ENCODE measurements at places on chromosomes 11 and 22.

GRCh38 chr22:21000207-21000986 lies 1.5 kb downstream of the THAP7 start:
- no peak for DNase-seq

DNA sequence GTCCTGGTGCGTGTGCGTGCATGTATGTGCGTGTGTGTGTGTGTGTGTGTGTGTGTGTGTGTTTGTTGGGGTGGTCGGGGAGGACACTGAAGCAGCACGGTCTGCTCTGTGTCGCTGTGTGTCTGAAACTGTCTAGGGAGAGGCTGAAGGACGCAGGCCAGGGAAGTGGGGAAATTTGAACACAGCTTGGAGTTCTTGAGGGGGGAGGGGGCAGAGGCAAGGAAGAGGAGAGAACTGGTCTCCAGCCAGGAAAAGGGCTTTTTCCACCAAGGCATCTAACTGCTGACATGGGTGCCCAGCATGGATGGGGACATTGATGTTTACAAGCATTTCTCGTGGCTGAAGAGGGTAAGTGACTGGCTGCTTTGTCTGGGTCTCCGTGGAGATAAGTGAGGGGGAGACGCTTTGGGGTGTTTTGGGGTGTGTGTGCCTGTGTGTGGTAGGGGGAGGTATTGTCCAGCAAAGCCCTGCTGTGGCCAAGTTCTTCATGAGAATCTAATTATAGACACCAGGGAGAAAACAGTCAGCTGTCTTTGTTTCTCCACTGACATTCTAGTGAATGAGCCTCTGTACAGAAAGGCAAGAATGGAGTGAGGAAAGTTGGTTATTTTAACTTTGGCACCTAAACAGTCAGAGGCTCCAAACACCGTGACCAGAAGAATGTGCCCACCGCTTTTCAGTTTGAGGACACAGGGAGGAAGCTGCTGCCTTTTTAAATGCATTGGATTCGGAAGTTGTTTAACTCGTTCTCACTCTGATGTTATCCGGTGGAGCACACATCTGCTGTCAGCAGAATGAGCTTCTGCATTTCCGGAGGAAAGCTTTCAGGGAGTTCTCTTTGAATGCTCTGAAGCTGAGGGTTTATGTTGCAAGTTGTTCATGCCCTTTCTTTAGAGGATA lies 63.7 kb downstream of the PPFIBP2 start:
- DNase-seq: peak; percentile 73

DNA sequence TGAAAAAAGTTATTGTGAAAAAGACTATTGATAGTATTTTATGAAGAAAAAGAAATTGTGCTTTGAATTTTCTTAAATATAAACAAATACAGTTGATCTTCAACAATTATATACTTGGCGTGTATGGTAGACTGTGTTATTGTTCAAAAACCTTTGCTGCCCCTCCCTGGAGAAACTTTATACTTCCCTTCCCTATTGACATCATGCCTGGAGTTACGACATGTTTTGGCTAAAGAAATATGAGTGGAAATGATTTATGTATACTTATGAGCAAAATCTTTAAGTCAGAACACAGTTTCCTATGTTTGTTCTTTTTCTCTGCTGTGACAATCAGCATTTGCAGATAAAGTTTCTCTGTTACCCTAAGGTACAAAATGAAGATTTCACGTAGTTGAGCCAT lies 243.8 kb downstream of the TMEM135 start:
- DNase-seq: no peak

DNA sequence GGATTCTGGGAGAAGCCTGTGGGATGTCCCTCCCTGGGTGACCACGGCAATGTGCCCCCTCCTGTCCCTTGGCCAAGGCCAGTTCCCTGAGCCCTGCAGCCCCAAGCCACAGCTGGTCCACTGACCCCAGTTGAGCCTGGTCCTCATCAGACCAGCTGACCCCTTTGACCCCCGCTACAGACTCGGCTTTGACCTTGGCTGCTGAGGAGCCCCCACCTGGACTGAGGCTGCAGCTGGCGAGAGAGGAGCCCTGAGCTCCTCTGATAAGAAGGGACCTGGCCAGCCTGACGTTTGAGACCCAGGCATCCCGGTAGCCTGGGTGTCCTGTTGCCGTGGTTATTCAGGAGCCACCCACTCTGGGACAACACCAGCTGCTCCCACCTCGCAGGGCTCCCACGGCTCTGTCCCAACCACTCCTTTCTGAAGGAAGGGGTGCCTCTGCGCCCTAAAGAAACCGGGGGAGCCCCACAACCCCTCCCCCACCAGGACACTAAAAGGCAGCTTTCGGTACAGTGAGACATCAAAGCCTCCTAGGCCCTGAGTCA lies 3.0 kb downstream of the ASCL2 start:
- DNase-seq: no peak

GRCh38 chr22:19776433-19777031 lies 16.0 kb downstream of the TBX1 start:
- no peak for DNase-seq

DNA sequence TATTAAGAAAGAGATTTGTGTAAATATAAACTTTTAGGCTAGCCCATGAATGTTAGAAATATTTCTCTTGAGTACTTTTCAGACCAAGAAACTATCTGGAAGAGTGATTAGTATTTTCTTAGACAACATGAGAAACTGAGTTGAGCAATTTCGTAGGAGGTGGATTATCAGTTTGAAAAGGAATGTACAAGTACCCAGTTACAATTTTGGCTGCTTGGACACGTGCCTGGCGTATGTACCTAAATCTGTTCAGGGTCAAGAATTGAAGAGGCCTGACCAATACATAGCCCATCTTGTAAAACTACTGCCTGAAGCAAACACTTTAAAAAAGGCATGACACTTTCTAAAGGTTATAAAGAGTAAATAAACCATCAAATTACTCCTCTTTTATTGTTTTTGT lies 71.1 kb downstream of the CCDC73 start:
- no peak for DNase-seq

DNA sequence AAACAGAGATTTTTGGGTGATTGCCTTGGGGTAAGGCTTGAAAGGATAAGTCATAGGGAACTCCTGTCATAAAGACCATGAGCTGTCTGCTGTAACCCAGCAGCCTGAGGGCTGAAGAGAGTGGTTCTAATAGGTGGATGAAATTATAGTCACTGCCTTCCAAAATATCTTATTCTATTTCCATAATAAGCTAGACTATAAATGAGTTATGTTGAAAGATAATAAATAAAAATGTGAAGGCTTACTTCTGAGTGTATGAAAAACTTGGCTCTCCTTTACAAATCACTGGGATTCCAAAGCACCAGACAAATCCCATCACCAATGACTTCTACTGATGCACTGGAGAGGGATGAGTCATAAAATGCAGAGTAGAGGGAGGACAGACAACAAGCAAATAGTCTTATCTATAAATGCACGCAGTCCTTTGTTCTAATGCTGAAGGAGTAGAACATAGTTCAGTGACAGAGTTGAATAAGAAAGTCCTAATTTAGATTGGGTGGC lies 775.0 kb upstream of the LRRC4C start:
- DNase-seq: no peak

DNA sequence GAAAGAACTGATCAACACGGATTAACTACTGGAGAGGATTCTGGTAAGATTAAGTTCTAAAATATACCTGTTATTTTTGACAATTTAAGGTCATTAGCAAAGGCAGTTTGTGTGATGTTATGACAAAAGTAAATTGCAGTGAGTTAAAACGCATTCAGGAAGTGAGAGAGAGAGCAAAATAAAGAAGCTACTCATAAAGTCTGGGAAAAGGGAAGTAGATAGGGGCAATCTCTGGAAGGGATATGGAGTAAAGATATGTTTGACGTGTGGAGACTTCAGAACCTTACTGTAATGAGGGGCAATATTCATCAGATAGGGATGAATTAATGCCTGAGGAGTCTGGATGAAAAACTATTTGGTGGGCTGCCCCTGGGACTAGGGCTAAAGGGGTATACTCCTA lies 16.8 kb downstream of the OR56B4 start:
- no peak for DNase-seq

All from brain (organoid and tissue), 16 donors.